ENCODE measurements at places on chromosomes 1 and 21.

GRCh38 chr1:229376521-229376920 lies 33.7 kb upstream of the CCSAP start:
- DNase-seq, result no peak

DNA sequence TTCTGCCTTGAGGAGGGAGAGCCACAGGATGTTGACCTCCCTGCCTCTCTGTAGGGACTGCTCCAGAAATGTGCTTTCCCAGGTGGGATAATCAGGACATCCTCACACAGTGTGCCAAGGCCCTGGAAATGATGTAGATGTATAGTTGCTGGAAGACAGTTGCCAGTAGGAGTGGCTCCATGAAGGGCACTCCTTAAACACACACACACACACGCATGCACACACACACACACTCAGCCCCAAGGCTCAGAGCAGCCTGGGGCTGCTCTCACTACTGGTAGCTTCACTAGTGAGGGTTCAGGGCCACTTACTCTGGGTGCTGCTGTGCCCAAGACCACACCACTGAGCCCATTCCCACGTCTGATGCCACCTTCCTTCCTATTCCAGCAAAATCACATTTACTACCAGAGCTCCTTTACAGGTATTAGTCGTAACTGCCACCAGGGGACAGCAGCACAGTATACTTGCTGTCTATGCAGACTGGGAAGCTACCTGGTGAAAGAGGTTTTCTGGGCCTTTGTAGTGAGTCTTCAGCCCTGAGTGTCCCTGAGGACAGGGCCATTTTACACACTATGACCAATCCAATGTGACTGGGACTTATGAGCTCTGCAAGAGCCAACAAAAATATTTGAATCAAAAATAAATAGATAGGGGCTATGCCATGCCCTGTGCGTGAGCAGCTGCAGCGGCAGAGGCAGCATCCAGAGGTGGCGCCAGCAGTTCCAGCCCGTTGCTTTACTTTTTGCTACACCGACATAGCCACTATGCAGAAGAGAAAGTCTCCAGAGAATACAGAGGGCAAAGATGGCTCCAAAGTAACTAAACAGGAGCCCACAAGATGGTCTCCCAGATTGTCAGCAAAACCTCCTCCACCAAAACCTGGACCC lies 15.0 kb downstream of the CRNN start:
- DNase-seq, result peak; percentile 2

GRCh38 chr1:10932088-10932487 lies 80.4 kb upstream of the TARDBP start:
- DNase-seq, result no peak

DNA sequence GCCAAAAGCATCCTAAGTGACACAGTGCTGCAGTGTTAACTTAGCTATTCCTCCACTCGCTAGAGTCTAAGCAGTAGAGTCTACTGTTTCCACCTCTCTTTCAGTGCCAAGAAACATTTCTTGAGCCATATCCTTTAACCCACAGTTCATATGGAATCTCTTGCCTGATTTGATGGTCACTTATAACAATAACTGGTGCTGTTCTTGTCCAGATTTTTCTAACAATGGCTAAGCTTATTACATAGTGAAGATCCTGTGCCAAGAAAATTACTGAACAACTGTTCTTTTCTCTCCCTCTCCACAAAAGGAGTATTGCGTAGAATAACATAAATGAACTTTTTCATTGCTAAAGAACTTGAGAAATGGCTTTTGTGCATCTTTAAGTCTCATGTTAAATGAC lies 121.3 kb downstream of the CDC7 start:
- no peak for DNase-seq

DNA sequence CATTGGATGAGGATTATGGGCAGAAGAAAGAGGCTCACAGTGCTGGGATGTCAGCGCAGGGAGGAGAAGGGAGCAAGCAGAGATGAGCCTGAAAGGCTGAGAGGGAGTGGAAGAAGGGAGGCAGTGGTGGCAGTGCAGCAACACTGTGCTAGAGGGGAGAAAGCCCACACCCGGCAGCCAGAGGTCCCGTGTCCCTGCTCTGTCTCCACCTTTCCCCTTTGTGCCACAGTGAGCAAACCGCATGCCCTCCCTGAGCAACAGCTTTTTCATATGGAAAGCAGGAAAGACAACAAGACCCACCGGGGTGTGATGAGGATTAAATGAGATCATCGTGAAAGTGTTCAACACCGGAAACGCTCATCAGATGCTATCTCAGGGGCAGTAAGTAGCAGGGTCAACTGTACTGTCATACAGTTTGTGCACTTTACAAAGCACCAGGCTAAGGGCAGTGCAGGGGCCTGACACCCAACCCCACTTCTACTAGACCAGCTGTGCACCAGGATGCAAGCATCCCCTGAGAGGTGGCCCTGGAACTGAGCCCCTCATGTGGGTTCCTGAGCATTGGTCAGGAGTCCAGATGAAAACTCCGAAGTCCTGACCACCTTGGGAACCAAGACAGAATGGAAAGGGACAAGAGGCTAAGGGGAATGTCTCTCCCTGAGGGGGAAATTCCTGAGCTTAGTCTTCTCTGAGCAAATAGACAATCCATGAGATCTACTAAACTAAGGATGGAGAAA lies 9.1 kb downstream of the NHLH1 start:
- peak; percentile 61 for DNase-seq

DNA sequence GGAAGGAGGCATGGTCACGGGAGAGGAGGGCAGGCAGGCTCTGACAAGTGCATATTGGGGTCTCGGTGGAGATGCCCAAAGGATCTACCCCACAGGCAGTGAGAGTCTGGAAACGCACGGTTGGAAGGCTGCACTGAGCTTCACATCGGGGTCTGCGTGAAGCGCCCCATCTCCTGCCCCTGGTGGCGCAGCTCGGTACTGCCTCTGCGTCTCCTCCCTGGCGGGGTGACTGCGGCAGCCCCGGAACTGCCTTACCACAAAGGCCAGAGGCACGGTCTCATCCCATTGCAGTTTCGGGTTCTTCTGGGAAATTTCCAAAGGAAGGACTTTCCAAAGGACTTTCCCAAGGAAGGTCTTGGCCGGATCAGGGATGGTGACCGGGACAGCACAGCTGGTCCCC lies 69.2 kb upstream of the AJAP1 start:
- no peak for DNase-seq

DNA sequence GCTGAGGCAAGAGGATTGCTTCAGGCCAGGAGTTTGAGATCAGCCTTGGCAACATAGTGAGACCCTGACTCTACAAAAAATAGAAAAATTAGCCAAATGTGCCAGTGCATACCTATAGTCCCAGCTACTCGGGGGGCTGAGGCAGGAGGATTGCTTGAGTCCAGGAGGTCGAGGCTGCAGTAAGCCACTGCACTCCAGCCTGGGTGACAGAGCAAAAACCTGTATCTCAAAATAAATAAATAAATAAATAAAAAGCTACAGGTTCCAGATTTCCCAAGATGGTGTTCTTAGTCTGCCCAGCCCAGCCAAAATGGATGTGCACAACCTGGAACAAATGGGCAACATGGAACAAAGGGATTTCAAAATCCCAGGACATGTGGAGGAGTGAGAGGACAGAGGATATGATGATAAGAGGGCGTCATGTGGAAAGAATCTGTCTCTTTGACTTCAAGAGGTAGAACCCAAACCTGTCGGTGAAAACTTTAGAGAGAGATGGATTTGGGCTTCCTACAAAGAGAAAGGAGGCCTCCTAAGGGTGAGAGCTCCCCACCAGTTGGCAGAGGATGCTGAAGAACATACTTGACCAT lies 3.2 kb downstream of the EDARADD start:
- DNase-seq, result no peak

- DNase-seq, result no peak
These were observed 130.7 kb downstream of the MACF1 start for GRCh38 chr1:39335216-39335615.

- no peak for DNase-seq
These were observed 33.5 kb upstream of the CCDC27 start for GRCh38 chr1:3718764-3719163.

DNA sequence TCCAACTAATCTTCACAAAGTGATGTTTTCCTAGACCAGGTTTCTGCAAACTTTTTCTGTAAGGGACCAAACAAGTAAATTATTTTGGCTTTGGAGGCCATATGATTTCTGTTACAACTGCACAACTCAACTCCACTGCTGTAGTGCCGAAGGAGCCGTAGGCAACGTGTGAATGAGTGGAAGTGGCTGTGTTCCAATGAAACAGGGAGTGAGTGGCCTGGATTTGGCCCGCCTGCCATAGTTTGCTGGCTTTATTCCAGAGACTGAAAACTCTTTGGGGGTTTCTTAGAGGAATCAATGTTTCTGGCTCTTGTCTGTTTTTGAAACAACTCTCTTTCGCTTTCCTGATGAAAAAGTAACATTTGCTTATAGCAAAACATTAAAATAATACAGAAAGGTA lies 12.6 kb upstream of the ACTL8 start:
- peak; percentile 26 for DNase-seq

DNA sequence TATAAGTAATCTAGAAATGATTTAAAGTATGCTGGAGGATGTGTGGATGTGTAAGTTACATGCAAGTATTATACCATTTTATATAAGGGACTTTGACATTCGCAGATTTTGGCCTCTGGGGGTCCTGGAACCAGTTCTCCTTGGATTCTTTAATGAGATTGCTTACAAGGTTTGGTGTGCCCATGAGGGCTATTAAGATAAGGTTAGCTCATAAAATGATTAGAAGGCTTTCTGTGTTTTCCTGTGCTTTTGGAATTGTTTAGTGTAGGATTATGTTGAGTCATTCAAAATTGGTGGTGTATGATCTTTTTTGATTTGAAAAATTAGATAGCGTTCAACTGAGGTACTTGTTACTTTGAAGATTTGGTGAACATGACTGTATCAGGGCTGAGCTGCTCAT lies 5.6 kb downstream of the USP25 start:
- no peak for DNase-seq

DNA sequence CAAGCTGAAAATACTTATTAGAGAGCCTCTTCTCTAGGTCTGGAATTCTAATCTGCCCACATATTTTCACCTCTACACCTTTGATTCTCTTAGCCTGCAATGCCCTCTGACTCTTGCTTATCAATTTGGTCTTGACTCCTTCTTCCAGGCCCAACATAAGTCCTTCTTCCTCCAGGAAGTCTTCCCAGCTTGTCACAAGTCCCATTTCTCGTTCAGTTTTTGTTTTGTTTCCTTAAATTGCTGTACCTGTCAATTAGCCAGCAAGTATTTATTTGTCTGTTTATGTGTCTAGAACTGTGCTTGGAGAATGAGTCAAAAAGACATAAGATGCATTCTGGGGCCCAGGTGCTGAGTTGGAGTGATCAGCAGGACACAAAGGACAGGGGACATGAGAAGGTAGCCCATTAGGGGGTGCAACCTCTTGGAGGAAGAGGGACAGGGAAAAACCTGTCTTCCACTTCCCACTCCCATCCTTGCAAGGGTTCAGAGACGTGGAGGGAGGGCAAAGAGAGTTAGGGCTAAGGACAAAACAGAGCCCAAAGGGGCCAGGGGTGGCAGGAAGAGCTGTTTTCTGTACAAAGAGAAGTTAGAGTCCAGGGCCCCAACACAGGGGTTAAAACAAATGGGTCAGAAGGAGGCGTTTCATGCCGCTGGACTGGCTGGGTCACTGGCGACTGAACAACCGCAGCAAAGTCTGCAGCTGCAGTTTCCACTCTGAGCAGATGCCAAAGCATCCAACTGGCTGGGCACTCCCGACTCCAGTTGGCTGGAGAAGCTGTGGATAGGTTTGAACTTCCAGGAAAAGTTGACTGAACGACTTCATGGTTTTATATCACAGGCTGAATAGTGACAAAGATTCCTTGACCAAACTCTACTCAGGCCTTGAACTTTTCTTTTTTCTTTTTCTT lies 10.7 kb upstream of the CNR2 start:
- no peak for DNase-seq

DNA sequence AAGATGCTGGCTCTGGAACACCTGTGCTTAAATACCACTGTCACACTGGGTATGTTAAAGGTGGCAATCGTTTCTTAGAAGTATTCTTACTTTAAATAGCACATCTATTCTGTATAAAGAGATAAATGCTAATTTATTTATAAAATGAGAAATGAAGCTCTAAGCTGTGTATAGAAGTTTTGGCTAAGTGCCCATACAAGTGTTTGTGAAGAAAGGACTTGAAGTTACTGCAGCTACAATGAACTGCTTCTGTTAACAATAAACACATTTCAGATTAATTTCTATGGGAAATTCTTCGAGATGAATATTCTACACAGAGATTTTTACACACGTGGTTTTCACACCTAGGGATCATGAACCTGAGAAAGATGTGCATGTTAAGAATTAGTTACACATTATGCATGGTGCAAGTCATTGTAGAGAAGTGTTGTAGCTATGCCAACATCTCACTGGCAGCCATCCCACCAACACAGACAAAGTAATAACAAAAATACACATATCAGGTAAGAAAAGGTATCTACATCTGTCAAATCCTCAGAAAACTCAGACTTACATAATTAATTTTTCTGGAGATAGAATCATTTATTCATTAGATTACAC lies 16.2 kb downstream of the COL24A1 start:
- no peak for DNase-seq

DNA sequence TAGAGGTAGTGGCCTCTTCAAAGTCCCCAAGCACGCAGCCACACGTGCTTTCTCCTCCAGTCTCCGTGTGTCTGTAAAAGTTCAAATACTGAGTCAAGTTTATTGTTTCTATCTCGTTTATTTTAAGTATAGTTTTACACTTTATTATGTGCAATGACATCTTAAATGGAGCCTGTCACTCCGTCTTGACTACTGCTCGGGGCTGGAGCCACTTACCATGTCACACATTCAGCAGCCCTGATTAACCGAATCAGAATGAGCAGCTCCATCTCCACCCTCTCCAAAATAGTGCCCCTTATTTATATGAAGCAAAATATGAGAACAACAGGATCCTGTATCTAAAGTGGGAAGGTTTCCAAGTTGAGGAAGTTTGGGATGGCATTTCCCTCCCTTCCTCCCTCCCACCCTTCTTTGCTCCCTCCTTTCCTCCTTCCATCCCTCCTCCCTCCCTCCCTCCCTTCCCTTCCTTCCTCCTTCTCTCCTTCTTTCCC lies 201.0 kb downstream of the PBX1 start:
- no peak for DNase-seq

DNA sequence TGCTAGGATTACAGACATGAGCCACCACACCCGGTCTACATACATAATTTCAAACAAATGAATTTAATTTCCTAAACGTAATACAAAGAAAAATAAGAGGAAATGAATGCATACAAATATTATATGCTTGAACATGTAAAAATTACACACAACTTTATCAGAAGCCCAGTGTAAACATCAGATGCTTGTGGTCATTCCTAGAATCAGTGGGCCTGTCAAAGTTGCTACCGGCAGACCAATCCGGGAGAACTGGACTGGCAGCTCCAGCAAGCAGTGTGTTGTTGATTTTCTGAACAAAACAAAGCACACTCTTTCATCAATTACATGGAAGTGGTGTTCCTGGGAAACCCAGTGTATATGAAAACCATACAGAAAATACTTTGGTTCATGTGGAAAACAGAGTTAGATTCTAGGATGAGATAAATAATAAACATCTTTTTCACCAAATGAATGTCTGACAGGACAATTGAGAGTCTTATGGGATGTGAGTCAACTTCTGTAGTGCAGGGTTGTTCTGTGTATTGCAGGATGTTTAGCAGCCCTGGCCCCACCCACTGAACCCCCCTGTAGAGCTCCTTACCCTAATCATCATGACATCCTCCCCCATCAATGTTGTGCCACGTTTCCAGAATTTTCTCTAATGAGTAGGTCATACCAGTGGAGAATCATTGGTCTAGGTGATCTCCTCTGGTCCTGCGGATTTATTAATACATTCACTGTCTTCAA lies 33.8 kb downstream of the MFSD2A start:
- DNase-seq, result no peak

- peak; percentile 54 for DNase-seq
These were observed 37.1 kb downstream of the ARHGEF16 start for GRCh38 chr1:3491291-3492246.

Data from fibroblast of skin of scalp (primary cell).